ENCODE measurements at places on chromosomes 6 and 20. TPM values are rescaled to one million over a fixed set of nuclear protein-coding genes. Genes with fewer than 3 reads are reported as not detected.

The TCF21 gene
- not detected for total RNA-seq

The IL22RA2 gene
- total RNA-seq: not detected

The STMND1 gene
- not detected for total RNA-seq

The SPDEF gene
- not detected for total RNA-seq

The ZNF334 gene
- total RNA-seq: 1.3 TPM

The PSORS1C2 gene
- total RNA-seq: not detected

The BPIFB2 gene
- total RNA-seq: not detected

The OOEP gene
- total RNA-seq: not detected

The AVP gene
- not detected for total RNA-seq

The SLC35D3 gene
- total RNA-seq: not detected

The RXRB gene
- 23.6 TPM for total RNA-seq

The ZSWIM1 gene
- 5.2 TPM for total RNA-seq
